ENCODE measurements at places on chromosomes 7 and 10.

DNA sequence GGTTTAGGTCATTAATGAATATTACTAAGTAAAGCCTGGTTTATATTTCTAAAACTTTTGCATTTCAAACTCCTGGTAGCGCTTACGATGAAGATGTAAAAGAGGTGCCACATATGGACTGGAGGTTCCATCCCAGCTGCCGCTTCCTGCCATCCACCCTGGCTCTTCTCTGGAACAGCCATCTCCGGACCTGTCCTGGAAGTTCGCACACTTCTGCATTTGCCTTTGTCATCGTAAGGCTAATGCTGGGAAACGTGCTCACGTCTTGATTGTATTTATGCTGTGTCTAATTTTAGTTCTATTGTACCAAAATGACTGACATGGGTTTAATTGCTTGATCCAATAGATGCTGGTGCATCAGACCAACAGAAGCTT is 103.1 kb downstream of the HIPK2 start:
- DNase-seq = no peak

GRCh38 chr7:112023786-112024185 is 182.4 kb downstream of the DOCK4 start:
- DNase-seq = no peak

- DNase-seq = no peak
Observed at GRCh38 chr10:6780008-6780677, 200.1 kb upstream of the PRKCQ start.

DNA sequence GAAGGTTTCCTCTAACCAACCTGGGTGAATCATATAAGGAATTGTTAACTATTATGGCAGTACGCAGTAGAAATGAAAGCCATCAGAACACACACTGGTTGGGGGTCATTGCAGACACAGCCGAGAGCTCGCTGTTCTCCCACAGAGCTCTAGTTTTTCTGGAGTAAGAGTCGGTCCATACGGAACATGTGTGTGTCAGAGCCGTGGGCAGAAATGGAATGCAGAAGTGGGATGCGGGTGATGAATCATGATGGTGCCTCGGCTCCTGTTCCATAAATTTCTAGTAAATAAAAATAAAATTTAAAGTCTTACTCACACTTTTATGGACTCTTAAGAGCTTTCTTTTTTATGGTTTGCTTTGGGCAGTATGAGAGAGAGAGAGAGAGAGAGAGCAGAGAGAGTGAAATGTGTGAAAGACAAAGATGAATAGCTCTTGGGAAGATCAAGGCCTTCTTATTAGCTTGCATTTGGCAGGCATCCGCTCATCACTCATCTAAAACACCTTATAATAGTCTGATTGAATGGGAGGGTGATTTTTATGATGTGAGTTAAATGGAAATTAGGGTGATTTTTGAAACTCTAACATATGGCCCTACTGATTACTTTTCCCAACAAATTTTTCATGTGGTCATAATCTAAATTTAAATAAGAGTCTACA is 98.8 kb upstream of the PFKP start:
- no peak for DNase-seq

- no peak for DNase-seq
Observed at GRCh38 chr10:79189853-79190435, 121.2 kb downstream of the ZMIZ1 start.

DNA sequence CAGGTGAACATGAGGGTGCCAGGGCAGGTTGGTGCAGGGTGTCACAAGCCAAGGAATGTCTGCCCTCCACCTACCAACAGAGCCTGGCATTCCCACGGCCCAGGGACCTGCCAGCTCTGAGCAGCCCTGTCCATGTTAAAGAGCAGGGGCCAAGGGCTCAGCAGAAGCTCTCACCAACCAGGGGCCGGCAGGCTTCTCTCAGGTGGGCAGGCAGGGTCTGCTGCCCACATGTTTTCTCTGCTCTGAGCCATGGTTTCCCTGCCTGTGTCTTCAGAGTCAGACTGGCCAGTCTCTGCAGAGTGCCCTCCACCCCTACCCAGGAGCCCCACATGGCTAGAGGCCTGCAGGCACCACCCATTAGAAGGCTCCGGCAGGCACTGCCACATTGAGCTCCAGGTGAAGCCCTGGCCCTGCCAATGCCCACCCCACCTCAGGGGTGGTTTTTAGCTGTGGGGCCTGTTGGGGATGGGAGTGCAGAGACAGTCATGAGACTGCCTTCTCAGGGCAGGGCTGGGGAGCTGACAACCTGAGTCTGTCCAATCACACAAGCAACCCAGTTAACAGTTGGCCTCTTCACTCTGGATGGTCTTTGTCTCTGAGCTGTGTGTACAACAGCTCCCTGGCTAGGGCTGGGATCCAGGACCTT is 135.9 kb downstream of the ARHGAP22 start:
- no peak for DNase-seq

DNA sequence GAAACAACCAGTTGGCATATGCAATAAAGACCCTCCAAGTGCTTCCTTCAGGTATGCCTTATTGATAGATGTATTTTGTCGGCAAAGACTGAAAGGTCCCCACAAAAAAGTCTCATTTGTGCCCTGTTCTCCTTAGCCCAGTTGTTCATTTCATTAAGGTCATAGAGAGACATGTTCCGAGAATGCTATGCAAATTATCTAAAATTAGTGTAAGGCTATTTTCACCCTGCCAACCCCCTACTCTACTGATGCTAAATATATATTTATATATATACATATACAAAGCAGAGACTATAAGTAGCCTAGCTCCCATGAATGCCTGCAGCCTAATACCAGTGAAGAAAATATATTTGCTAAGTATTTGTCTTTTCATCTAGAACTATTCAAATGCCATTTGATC is 96.7 kb upstream of the ADO start:
- DNase-seq = no peak

DNA sequence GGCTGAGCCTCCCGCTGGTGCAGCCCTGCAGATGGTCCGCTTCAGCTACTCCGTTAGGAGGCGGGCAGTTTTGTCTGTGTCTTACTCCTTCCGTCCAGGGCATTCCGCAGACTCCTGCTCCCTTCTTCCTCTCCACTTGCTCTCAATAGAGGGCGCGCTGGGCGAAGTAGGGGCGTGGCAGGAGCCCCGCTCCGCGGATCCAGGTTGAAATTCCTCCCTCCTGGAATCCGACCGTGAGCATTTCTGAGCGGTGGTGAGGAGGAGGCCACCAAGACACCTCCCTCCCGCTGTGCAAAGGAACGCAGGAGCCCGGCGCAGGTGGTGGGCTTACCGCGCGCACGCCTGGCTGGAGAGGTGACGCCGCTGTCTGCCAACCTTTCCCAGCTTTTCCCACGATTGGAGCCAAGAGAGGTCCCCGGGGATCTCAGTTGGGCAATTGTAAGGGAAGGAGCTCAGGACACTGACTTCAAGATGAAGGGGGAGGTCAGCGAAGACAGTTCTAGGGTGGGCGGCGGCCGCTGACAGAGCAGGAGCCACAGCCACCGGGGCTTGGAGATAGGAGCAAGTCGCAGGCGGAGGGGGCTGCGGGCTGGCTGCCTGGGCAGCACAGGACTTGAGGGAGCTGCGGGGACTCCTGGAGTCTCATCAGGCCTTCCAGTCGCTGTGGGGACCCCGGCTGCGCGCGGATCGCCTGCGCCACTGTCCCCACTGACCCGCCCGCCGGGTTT is 1011.3 kb downstream of the XPNPEP1 start:
- DNase-seq = no peak

GRCh38 chr7:27579565-27579964 is 83.1 kb downstream of the HIBADH start:
- DNase-seq = no peak

- DNase-seq = no peak
Observed at GRCh38 chr10:101670635-101671034, 24.3 kb downstream of the FBXW4 start.

GRCh38 chr7:108112683-108113082 is 17.5 kb downstream of the LAMB4 start:
- DNase-seq = no peak

- DNase-seq = no peak
Observed at GRCh38 chr7:20839987-20840386, 53.3 kb upstream of the SP8 start.

- DNase-seq = no peak
Observed at GRCh38 chr7:1781369-1781768, 111.3 kb downstream of the ELFN1 start.

DNA sequence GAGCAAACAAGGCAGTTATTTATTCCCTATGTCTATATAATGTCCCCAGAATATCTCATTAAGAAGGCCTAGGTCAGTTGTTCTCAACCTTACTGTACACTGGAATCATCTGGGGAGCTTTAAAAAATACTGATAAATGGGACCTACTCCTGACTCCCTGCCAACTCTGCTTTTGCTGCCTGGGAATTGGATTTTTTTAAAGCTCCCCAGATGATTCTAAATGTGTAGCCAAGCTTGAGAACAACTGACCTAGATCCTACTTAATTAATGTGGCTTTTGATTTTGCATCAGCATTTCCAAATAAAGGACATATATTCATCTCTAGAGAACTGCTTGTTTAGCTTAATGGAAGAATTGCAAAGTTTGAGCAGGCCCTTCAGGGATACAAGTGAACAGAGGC is 91.7 kb upstream of the HPS1 start:
- no peak for DNase-seq

- no peak for DNase-seq
Observed at GRCh38 chr7:805261-805660, 27.0 kb upstream of the SUN1 start.

DNA sequence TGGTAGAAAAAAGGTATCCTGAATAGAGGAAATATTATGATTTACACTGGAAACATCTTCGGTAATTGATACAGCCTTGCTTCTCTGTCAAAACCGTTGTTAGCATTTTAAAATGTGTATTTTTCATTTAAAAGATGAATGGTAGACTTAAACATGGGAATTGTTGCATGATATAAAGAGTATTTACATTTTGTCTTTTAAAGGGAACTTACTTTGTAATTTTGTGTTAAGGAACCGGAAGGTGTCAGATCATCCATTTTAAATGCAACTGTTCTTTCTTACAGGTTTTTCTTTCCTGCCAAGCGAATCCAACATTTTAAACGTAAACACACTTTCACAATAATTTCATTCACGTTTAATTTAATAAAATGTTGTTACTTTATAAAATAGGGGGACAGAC is 1.8 kb upstream of the IGF2BP3 start:
- no peak for DNase-seq

DNA sequence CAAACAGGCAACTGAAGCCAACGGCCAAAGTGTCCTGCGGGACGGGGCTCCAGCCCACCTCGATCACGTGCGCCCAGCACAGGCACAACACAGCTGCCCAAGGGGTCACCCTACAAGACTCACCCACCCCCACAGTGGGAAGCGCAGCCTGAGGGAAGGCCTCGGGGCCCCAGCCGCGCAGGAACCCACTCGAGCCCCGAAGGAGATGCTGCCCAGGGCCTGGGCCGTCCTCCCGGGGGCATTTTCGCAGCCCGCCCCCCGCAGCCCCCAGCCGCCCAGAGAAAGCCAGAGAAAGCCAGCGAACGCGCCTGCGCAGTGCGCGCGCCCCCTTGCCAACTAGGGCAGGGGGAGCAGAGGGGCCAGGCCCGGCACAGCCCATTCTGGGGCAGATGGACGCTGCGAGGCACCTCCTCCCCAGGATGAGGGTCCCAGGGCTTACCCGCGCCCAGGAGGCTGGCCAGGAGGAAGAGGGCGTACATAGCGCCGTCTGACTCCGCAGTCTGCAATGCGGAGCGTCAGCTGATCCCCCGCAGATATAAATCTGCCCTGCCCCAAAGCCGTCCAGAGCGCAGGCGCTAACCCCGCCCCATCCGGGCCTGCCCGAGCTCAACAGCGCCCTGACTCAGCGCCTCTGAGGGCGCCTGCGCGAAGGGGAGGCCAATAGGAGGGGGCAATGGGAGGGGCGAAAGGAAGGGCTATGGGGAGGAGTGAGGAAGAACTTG is at the start of gene PSAP:
Gene PSAP (minus strand): TSS at position 509 of the 722 bp plus-strand sequence. CDS start 30 bp downstream, at position 479.
- peak; percentile 99 for DNase-seq

DNA sequence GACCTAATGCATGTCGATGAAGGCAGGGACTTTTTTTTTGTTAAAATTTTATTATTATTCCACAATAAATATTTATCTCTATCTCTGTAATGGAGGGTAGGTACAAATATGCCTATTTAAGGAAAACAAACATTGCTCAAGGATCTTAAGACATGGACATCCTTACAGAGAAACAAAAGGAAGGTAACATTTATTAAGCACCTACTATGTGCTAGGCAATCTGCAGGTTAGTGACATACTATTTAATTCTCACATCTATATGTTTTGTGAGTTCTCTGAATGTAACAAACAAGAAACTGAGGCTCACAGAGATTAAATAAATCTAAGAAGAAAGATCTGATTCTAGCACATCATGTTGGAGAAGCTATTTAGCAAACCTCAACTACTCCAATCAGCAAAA is 32.1 kb downstream of the LMOD2 start:
- DNase-seq = no peak

GRCh38 chr7:151225948-151226510 is 976 bp downstream of the ABCF2 start:
- no peak for DNase-seq

DNA sequence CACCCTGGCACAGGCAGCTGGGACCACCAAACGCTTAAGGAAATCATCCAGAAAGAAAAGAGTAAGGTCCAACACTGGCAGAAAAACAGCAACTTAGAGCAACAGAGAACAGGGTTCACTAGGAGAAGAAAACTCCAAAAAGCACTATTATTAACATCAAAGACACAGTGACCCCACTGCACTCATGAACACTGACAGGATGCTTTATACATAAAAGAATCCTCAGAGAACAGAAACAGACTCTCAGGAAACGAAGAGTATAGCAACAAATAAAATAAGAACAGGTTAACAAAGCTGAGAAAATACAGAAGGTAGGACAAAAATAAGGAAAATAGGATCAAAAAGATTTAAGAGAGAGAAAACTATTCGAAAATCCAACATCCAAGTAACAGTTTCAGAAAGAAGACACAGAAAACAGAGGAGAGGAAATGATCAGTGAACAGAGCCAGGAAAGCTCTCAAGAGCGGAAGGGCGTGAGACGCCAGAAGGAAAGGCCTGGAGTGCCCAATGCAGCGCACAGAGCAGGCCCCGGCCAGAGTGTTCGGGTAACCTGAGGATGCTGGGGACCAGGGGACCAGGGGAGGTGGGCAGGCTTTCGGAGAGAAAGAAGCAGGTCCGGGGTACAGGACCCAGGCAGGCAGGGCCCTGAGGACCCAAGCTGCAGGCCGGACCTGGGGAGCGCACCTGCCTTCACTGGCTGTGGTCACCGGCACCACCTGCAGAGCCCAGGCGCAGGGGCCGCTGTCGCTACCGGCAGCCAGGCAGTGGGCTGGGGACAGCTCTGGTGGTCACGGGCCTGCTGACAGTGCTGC is 258.2 kb downstream of the MAD1L1 start:
- no peak for DNase-seq

DNA sequence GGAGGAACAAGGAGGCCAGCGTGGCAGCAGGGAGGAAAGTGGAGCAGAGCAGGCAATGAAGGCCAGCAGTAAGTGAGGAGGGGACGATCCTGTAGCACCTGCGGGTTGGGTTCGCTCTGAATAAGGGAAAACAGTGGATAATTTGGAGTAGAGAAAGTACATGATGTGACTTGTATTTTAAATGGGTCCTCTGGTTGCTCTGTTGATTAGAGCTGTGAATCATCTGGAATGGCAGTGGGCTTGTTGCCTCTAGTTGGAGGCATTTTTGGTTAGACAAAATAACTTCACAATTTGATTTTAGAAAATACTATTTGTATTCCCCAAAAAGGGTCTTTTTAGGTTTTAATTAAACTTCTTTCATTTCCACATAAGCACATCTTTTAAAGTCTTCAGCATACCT is 277.4 kb downstream of the ARL4A start:
- DNase-seq = no peak
